Glomerular endothelial cell (primary cell): ENCODE measurements at places on chromosomes 2 and 18.
A peak's percentile ranks its signal among the peaks of the same experiment; 100 is the strongest.

DNA sequence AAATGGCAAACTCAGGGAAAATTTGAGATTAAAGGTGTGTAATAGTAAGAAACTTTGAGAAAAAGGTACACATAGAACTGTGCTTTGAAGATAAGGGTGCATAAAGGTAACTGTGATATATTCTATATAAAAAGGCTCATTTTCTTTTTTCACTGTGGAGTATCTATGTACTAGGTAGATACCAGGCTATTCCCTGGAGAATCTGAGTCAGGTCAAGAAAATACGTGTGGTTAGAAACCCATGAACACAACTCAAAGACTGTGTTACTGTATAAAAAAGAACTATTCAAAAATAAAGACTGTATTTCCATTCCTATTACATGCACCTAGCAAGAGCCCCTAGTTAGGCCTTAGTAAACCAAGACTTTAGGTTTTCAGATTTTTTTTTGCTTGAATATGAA lies 100.1 kb upstream of the GRB14 start:
- DNase-seq = no peak

DNA sequence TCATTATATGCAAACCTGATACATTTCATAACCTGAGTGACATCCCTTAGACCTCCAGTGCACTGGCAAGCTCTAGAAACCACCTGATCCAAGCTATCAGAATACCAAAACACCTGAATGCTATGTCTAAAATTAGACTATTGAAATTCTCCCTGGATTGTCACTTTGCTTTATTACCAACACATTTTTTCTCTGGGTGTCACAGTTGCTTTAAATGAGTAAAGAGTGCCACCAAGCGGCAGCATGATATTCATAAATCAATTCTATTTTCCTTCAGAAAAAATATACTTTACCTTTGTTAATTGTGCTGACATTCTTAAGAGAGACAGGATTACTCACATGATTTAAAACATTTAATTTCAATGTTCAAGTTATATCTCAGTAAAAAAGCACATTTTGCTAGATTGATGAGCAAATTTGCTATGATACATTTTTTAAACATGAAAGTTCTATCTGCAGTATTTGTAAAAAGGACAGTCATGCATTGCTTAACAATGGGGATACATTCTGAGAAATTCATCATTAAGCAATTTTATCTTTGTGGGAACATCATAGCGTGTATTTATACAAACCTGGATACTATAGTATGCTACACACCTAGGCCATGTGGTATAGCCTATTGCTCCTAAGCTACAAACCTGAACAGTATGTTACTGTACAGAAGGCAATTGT lies 338.4 kb upstream of the SLC39A10 start:
- DNase-seq = peak; percentile 23

DNA sequence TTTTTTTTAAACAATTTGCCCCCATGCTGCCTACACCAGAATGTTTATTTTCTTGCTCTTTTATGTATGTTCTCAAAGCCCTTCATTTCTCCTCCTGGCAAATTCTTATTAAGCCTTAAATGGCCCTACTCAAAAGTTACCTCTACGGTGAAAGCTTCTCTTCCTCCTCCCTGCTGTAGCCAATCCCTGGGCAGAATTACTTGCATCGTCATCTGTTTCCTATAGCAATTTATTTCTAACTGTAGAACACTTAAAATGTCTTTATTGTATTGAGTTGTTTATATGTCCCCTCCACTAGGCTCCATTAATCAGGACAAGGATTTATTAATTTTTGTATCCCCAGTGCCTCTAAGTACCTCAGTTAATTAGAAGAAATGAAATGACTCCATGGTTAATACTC lies 2.5 kb upstream of the RAD51AP2 start:
- no peak for DNase-seq

- no peak for DNase-seq
Measured at GRCh38 chr18:58871514-58872420, 7.1 kb downstream of the ZNF532 start.

- no peak for DNase-seq
Measured at GRCh38 chr18:69109686-69110085, 291.0 kb upstream of the DOK6 start.

DNA sequence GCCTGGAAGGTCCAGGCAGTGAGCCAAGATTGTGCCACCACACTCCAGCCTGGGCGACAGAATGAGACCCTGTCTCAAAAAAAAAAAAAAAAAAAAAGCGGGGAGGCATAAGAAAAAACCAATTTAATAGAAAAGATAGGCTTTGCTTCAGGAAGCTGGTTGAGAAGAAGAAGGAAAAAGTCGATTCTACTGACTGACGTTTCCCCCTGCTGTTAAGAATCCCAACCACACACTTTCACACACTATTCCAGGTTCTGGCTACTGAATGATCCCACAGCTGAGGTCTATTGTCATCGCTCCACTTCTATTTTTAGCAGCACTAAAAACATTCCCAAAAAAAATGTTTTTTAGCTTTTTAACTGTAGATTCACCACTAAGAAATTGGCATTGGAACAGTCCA lies 6.7 kb upstream of the CHCHD5 start:
- DNase-seq = no peak

DNA sequence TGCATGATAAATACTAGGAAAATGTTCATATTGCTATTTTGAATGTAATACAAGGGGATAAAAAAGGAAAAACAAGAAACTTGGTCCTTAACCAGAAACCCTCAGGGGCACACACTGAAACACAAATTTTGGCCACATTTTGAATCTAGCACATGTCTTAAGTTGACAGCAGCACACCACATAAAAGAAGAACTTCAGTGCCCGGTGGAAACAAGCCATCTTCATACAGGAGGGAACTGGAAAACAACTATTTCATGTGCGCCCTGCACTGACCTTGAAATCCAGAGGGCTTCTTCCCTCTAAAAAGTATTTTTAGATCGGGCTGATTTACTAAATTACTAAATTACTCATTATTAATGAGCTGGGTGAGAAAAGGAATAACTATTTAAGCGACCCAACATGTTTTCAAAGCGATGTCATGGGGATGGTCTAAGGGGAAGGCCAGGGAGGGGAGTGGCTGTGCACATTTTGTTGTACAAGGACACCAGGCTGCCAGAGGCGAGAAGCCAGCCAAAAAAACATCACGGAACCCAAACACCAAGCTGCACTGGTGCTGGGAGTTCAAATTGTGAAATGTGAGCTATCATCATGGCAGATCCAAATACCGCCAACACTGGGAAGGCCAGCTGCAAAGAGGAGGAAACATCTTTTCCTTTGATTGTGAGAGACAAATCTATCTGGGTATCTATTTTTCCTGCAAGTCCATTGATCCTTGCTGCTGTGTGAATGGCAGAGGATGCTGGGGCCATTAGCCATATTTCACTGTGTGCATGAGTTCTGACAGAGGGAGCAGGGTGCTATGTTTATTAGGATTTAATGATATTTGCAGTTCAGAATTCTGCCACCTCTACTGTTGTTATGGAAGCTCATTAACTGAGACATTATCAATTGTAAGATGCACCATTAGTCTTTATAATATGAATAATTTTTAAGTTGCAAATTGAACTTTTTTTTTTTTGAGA lies 150.7 kb upstream of the LMAN1 start:
- no peak for DNase-seq

DNA sequence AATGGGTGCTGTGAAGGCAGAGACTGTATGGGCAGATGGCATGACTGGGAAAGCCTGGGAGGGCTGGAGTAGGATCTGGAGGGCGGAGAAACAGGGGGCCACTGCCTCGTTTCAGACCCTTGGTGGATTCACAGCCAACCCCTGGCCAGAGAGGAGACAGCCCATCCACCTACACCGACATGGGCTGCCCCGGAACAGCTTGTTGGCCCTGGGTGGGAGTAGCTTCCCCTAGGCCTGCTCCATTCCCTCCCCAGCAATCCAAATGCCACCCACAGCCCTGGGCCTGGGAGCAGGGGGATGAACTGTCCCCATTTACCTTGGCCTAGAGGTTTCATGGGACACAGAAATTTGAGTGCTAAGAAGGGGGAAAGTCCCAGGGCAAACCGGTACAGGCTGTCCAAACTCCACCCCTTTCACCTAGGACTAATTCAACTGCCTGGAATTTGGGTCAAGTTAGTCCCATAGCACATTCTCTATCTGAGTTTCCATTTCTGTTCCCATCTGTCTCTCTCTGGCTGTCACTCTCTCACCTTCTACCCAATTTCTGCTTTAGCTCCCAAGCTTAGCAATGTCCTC lies 37.0 kb downstream of the LBH start:
- DNase-seq = no peak

DNA sequence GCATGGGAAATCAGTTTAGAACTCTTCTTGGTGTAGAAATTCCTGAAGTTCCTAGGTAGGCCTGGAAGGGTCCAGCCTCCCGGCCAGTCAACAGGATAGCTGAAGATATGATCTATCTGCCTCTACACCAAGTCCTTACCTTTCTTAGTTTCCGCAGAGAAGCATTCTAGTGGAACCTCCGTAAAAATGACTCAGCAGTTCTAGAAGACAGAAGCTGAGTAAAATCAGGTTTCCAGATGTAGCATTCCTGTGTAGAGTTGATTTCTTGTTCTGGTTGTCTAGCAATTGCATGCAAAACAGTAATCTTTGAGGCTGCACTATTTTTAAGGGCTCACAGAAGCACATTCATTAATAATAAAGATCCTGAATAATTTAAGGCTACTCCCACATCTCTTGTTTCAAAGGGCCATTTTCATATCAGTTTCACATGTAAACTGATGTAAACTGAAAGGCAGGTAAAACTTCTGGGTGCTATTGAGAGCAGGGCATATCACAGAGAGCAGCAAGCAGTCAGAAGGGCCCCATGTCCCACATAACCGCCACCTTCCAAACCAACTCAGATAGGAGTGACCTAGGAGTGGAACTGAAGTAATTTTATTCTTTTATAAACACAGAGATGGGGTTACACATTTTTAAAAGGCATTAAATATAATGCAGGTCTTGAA lies 3.2 kb upstream of the DYTN start:
- DNase-seq = no peak

GRCh38 chr2:119759451-119760236 lies at the start of gene PTPN4:
Gene PTPN4 (plus strand): TSS chr2:119759922. CDS start chr2:119809854, 49,932 bp downstream.
- DNase-seq = peak; percentile 72

GRCh38 chr18:29096079-29096770 lies 919.3 kb upstream of the CDH2 start:
- DNase-seq = no peak

GRCh38 chr18:58235001-58235436 lies 191.0 kb downstream of the NEDD4L start:
- no peak for DNase-seq

DNA sequence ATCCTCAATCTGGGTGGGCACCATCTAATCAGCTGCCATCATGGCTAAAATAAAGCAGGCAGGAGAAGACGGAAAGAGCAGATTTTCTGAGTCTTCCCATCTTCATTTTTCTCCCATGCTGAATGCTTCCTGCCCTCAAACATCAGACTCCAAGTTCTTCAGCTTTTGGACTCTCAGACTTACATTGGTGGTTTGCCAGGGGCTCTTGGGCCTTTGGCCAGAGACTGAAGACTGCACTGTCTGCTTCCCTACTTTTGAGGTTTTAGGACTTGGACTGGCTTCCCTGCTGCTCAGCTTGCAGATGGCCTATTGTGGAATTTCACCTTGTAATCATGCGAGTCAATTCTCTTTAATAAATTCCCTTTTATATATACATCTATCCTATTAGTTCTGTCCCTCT lies 36.6 kb downstream of the DIPK1C start:
- DNase-seq = no peak

DNA sequence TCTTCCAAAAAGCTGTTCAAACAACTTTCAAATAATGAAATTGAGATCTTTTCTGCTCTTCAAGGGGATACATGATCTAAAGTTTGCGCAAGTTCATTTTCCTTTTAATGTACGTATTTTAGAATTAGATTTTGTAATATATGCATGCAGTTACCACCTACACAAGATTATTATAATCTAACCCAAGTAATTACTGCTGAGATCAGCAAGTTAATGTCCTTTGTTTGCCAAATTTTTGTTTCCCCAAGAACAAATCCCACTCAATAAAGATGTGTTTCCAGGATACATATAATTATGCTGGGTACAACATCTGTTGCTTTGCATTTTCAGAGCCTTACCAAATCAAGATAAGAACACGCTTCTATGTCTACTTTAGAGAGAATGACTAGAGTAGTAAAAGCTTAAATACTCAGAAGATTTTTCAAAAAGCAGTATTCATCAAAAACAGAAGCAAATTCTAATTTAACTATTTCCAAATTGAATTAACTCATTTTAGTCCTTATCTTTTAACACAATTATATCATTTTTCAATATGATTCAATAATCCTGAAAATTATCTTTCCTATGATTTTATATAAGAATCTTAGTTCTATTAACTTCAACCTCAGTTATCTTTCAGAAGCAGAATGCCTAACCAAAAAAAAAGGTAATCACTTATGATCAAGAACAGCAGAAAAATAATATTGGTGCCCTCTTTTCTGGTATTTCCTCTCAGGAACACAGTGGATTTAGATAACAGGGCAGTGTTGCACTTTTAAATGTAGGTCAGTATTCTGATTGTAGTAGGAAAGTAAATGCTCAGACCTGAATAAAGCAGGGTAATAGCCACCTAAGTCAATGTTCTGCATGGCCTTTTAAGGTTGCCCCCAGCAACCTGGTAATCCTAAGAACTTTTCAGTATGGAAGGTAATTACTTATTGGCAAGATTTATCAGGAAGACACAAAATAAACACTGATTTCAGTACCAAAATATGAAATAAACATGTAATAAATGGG lies 28.0 kb downstream of the CERKL start:
- no peak for DNase-seq

- DNase-seq = no peak
Measured at GRCh38 chr2:153873052-153874048, 1.6 kb downstream of the GALNT13 start.

DNA sequence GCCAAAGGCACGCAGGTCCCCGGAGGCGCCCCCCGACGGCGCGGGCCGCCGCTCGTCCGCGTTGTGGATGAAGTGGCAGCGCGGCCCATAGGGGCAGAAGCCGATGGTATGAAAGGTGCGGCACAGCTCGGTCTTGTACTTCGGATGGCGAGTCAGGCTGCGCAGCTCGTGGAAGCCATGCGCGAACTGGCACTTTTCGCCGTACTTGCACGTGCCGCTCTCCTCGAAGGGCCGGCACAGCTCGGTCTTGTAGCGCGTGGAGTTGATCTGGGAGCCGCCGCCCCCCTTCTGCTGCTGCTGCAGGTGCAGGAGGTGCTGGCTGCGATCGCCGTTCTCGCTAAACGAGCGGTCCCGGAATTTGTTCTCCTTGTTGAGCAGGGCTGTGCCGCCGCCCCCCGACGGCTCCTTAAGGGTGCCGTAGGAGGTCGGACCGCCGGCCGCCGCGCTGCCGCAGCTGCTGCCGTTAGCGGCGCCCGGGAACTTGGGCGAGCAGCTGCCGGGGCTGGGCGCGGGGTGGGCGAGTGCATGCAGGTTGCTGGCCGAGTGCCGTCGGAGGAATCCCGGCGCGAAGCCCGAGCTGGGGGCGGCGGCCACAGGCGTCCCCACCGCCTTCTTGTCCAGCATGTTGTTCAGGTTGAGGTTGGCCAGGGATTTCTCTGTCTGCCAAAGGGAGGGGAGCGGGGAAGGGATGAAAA lies 1.2 kb downstream of the ZFP36L2 start:
- DNase-seq = no peak

DNA sequence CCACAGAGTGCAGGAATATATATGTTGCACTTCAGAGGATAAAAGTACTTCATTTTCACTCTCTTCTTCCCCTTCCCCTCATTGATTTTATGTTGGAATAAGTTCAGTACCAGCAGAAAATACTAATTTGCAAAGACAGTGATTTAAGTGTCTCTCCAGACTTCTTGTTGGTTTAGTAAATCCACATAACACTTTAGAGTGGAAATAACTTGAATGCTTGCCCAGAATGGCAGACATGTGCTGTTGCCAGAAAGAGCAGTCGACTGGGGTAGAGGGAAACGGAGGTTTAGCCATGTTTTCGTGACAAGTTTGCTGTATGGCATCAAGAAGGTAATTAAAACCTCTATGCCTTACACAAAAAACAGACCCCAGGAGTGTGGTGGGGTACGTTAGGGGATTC lies 246.0 kb upstream of the CXCR4 start:
- no peak for DNase-seq
